ENCODE measurements at places on chromosomes 6 and 20.

GRCh38 chr6:3650959-3651697 lies 100.4 kb downstream of the PXDC1 start:
- DNase-seq = no peak

- DNase-seq = no peak
Observed at GRCh38 chr6:45300736-45301135, 27.4 kb upstream of the RUNX2 start.

DNA sequence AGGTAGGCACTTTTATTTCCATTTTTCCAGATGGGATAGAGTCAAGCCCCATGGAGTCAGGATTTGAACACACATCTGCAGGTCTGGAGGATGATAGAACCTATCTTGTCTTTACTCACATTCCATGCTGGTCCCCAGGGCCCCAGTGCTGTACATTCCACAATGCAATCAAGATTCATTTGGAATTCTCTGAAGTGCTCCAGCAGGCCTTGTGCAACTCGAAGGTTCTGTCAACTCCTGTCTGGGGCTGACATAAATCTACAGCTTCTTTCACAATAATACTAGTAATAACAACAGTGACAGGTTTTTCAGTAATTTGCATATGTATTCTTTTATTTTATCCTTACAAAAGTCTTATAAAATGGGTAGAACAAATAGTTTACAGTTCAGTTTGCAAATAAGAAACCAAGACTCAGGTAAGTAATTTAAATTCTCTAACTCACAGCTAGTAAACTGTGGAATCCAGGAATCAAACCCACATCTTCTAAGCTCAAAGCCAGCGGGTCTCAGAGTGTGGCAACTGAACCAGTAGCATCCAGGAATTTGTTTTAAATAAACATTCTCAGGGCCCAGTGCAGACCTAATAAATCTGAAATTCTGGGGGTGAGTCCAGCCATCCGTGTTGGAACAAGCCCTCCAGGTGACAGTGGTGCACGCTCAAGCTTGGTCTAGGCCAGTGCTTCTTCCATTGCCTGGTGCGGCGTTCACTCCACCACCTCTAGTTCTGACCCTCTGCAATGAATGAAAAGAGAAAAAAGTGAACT lies 137.0 kb upstream of the TNFAIP3 start:
- no peak for DNase-seq

DNA sequence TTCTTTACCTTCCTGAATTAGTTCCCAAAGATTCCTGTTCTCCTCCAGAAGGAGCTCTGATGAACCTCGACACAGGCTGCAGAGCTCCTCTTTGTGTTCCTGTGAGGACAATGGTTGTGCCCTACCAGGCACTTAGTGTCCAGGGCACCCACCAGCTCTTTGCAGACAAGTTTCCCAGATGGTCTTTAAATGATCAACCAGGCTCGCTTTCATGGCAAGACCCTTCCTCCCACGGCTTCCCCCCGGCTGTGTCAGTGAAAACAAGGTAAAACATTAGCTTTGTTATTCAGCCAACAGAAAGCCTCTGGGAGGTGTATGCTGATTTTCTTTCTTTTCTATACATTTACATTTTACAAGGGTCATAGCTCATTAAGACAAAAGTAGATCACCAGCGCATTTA lies 32.3 kb upstream of the CNKSR3 start:
- no peak for DNase-seq

- DNase-seq = no peak
Observed at GRCh38 chr6:17013701-17014100, 88.1 kb upstream of the STMND1 start.

DNA sequence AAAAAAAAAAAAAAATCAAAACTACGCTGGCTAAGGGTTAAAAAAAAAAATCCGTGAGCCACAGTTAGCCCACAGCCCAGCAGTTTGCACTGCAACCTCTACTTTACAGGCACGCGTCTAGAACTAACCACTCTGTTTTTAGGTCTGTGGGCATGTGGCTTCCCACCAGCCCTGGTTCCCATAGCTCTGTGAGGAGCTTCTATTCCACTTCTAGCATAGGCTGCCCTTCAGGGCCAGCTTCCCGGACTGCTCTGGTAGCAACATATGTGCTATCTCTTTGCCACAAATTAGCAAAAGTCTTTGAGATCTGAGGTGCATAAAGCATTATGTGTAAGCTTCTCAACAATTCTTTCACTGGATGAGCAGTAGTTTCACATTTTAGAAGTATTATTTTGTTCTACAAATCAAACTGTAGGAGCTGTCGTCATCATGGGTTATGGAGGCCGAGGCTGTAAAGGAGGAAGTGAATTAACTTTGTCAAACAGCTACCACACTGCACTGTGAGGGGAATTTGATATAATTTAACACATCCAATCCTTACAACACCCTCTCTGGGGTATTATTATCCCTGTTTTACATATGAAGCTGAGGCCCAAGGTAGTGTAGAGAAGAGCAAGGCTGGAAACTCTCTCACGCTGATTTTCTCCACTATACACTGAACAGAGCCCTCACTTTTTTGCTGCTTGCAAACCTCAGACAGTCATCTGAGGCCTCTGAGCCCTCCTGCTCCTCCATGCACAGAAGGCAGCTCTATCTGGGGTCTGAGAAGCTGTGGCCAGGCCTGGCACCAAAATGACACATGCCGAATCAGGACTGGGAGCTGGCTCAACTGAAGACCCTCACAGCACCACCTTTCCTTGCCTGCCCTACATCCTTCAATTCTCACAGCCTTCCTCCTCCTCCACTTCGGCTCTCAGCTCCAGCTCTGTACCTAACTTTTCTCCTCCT lies 35.4 kb downstream of the MAN1A1 start:
- DNase-seq = no peak

DNA sequence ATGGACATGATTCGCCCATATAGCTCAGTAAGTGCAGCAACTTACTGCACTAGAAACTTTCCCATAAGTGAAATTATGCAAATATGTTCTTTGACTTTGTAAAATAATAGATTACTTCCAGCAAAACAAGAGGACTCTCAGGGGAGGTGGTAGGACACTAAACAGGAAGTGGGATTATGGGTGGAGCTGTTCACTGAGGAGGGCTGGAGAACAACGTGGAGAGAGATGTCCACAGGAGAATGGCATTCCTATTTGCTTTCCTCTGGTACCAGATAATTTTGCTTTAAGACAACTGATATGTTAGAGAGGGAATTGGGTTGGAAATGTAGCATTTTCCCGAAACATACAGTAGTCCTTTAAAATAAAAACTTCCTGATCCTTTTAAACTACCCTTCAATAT lies 3.7 kb downstream of the TPD52L1 start:
- DNase-seq = no peak

DNA sequence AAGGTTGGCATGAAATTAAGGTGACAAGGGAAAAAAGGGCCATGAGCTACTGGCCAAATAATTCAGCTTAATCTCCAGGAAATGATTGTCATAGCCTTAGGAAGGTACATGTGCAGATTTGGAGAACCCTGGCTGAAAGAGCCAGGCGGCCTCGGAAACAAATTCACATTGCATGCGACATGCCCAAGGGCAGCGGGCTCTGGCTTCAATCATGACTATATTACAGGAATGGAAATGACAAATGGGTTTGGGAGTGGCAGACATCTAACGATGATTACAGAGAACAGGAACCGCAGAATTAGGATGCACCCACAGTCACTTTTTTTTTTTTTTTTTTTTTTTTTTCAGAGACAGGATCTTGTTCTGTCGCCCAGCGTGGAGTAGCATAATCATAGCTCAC lies 112.4 kb upstream of the SALL4 start:
- no peak for DNase-seq
